Stimulated activated CD8-positive, alpha-beta memory T cell treated with anti-CD3 and anti-CD28 coated beads, Interleukin-15, amount 100 ng/mL, for 4 hours (primary cell): ENCODE measurements at places on chromosomes 7 and 10.

GRCh38 chr10:122494833-122495232 is 33.5 kb downstream of the HTRA1 start:
- DNase-seq = no peak

DNA sequence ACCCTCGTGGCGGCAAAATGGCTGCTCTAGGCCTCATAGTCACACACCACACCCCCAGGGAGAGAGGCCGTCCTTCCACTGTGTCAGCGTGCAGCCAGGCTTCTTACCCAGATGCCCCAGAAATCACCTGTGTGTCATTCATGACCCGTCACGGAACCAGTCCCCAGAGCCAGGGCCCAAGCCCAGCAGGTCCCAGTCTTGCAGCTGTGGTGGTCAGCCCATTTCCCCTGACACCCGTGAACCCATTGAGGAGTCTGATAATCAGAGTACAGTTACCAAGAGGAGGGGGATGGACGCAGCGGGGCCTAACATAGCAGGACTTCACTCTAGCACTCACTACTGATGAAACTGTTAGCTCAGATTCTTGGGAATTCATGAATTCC is 112.1 kb downstream of the ACTR3B start:
- DNase-seq = no peak

DNA sequence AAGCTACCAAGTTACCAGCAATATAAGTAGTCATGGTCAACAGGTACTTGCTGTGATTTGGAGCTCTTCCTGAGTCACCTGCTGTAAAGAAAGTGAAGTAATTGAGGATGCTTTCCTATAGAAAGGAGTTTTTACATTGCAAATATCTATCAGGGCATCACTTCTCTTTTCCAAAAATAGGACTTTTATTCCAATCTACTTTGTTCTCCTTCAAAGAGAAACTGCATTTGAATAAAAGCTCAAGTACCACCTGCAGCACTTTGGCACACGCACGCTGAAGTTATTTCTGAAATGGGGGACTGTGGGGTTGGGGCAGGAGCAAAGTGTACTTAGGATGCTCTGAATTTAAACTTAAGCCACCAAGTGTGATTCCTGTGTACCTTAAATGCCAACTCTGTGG is 81.8 kb upstream of the PRKAR2B start:
- DNase-seq = no peak

- no peak for DNase-seq
These were observed 49.7 kb upstream of the TM9SF3 start for GRCh38 chr10:96636551-96636950.

GRCh38 chr10:115830265-115830970 is 442.6 kb downstream of the GFRA1 start:
- DNase-seq = no peak
